ENCODE measurements at places on chromosomes 3 and 15. TPM values are rescaled to one million over a fixed set of nuclear protein-coding genes. Genes with fewer than 3 reads are reported as not detected.

DNA sequence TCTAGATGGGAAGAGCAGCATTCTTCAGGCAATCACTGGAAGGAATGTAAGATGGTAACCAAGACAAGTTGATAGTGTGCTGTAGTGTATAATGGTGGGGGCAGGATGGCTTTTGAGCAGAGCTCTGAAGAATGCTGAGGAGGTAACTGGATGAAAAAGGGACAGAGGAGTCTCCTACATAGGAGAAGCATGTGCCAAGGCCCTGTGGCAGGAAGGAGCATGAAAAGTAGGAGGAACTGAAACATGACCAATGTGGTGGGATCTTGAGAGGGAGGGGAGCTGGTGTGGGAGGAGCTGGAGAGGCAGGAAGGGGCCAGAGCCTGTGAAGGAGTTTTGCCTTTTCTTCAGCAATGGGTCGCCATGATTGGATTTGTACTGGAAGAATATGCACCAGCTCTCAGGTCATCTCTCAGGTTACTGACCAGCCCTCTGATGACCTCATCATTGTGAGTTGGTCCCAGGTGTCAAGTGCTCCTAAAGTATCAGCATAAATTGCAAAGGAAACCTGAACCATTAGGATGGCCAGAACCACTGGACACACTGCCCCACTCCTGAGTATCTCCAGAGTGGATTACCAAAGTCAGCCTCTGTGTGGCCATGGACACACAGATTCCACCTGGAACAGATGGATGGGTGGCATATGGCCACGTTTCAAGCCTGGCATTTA is 38.6 kb downstream of the FSD2 start:
- peaks cover 10% of the 10 kb centered on the region for H3K36me3 ChIP-seq
- DNase-seq = no peak
- no peaks in the 10 kb centered on the region for H3K4me1 ChIP-seq
- H3K4me3 ChIP-seq = no peak overlapping the region

DNA sequence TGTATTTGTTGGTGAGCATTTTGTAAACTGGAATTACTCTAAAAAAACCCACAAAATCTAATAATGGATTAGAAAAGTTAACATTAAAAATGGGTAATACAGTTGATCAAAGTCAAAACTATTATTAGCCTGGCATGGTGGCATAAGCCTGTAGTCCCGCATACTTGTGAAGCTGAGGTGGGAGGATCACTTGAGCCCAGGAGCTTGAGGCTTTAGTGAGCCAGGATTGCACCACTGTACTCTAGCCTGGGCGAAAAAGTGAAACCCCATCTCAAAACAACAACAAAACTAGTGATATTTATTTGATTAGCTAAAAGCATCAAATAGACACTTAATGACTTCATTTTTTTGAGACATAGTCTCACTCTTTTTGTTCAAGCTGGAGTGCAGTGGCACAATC is 3.6 kb downstream of the SNX1 start:
- H3K36me3 ChIP-seq = peaks cover 7% of the 10 kb centered on the region
- H3K4me1 ChIP-seq = peaks cover 61% of the 10 kb centered on the region

GRCh38 chr3:154132777-154133375 is 11.7 kb downstream of the ARHGEF26 start:
- H3K4me1 ChIP-seq = no peaks in the 10 kb centered on the region
- H3K27me3 ChIP-seq = peaks cover 21% of the 10 kb centered on the region
- no peak overlapping the region for H3K4me3 ChIP-seq
- no peak for DNase-seq

DNA sequence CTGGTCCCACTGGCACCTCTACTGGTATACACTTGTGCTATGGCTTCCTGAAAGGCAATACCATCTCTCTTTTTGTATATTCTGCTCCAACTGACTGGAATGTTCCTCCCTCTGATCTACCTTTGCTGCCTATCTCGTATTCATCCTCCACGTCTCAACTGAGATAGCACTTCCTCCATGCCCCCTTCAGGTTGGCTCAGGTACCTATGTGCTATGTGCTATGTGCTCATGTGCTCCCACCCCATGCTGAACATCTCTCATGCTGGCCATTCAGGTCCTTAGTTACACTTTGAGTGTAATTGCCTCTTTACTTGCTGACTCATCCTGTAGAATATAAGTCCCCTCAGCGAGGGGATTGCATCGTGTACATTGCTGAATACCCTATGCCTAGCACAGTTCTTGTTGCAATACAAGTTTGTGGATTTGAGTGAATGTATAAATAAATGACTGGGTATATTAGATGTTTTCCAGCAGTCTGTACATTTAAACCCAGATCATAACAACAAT is 156.9 kb downstream of the SOX2 start:
- no peak overlapping the region for H3K4me3 ChIP-seq
- H3K27me3 ChIP-seq = peaks cover 2% of the 10 kb centered on the region
- no peak for DNase-seq
- no peaks in the 10 kb centered on the region for H3K36me3 ChIP-seq
- no peaks in the 10 kb centered on the region for H3K4me1 ChIP-seq

- H3K4me3 ChIP-seq = no peak overlapping the region
- DNase-seq = no peak
- peaks cover 2% of the 10 kb centered on the region for H3K27me3 ChIP-seq
- H3K36me3 ChIP-seq = no peaks in the 10 kb centered on the region
Observed at GRCh38 chr15:35013370-35013769, 25.3 kb upstream of the ZNF770 start.

The SLC28A2 gene
- total RNA-seq = not detected

The ANKRD34C gene
- not detected for total RNA-seq

- no peak for DNase-seq
- H3K4me1 ChIP-seq = peaks cover 98% of the 10 kb centered on the region
- H3K36me3 ChIP-seq = peaks cover 28% of the 10 kb centered on the region
- H3K27me3 ChIP-seq = no peaks in the 10 kb centered on the region
- peak overlapping the region; percentile 100 for H3K27ac ChIP-seq
- peak overlapping the region; percentile 26 for H3K4me3 ChIP-seq
Observed at GRCh38 chr15:31343831-31344230, 17.2 kb downstream of the KLF13 start.

The GOLGA8G gene
- not detected for total RNA-seq

The WDR93 gene
- total RNA-seq = not detected

- no peaks in the 10 kb centered on the region for H3K36me3 ChIP-seq
- H3K27ac ChIP-seq = no peak overlapping the region
Observed at GRCh38 chr3:154050766-154051165, 70.4 kb upstream of the ARHGEF26 start.

- no peaks in the 10 kb centered on the region for H3K36me3 ChIP-seq
- H3K27me3 ChIP-seq = no peaks in the 10 kb centered on the region
- H3K4me1 ChIP-seq = no peaks in the 10 kb centered on the region
Observed at GRCh38 chr3:174812172-174812862, 46.8 kb upstream of the NAALADL2 start.

GRCh38 chr15:95410757-95411156 is 919.7 kb upstream of the NR2F2 start:
- no peaks in the 10 kb centered on the region for H3K27me3 ChIP-seq
- no peak overlapping the region for H3K27ac ChIP-seq
- H3K4me3 ChIP-seq = no peak overlapping the region

The WDR49 gene
- total RNA-seq = not detected

DNA sequence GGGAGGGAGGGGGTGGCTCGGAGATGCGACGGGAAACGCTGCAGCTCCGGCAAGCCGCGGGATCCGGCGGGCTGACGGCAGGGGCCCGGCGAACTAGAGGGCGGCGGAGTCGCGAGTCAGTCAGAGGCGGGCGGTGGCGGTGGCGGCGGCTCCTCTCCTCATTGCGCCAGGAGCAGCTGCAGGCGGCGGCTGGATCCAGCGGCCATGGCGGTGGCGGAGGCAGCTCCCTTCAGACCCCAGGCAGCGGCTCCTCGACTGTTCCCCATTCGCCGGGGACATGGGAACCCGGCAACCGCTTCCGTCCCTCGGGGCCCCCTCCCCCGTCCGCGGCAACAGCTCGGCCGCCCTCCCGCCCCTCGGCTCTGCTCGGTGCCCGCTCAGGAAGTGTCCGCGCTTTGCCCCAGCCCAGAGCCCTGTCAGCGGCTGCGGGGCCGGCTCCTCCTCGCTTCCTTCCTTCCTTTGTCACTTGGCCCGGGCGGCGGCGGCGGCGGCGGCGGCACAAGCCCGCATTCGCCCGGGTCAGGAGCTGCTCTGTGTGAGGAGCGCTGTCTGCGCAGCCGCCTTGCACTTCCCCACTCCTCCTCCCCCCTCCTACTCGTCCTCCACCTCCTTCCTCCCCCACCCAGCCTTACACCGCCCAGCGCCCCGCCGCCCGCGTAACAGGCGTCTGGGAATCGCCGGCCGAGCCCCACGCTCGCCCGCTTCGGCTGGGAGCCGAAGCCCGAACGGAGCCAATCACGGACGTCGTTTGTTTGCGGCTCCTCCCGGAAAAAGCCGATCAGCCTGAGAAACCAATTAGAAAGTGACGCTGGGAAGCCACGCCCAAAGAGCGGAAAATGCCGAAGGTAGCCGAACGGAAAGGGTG is at the start of gene GSK3B:
TSS of gene GSK3B (minus strand) at position 537 of the 865 bp plus-strand sequence. CDS start 1,013 bp downstream, outside the sequence.
- H3K36me3 ChIP-seq = peaks cover 8% of the 10 kb centered on the region
- DNase-seq = peak; percentile 83
- no peaks in the 10 kb centered on the region for H3K27me3 ChIP-seq
- peaks cover 19% of the 10 kb centered on the region for H3K4me1 ChIP-seq

- H3K27me3 ChIP-seq = no peaks in the 10 kb centered on the region
- H3K27ac ChIP-seq = peak overlapping the region; percentile 94
- H3K36me3 ChIP-seq = peaks cover 13% of the 10 kb centered on the region
- H3K4me1 ChIP-seq = peaks cover 49% of the 10 kb centered on the region
- DNase-seq = no peak
- peak overlapping the region; percentile 90 for H3K4me3 ChIP-seq
Observed at GRCh38 chr3:37993460-37993819, 2.9 kb downstream of the VILL start.

GRCh38 chr15:63996794-63997357 is 49.4 kb downstream of the DAPK2 start:
- no peak overlapping the region for H3K27ac ChIP-seq
- no peaks in the 10 kb centered on the region for H3K36me3 ChIP-seq
- peaks cover 9% of the 10 kb centered on the region for H3K4me1 ChIP-seq
- no peak overlapping the region for H3K4me3 ChIP-seq

The ZBTB20 gene
- total RNA-seq = 5.4 TPM

GRCh38 chr3:55042591-55042990 is 114.7 kb upstream of the LRTM1 start:
- H3K27me3 ChIP-seq = no peaks in the 10 kb centered on the region
- H3K36me3 ChIP-seq = no peaks in the 10 kb centered on the region
- no peaks in the 10 kb centered on the region for H3K4me1 ChIP-seq
- H3K4me3 ChIP-seq = no peak overlapping the region

The ATP8B4 gene
- total RNA-seq = 2.7 TPM

The NSUN3 gene
- total RNA-seq = 15.3 TPM

- peak overlapping the region; percentile 97 for H3K4me3 ChIP-seq
- no peaks in the 10 kb centered on the region for H3K27me3 ChIP-seq
- H3K4me1 ChIP-seq = peaks cover 52% of the 10 kb centered on the region
- H3K27ac ChIP-seq = peak overlapping the region; percentile 61
- DNase-seq = no peak
Observed at GRCh38 chr3:31536497-31536896, 3.8 kb downstream of the STT3B start.

GRCh38 chr3:165347526-165347925 is 151.3 kb upstream of the SLITRK3 start:
- DNase-seq = no peak
- no peak overlapping the region for H3K27ac ChIP-seq
- no peaks in the 10 kb centered on the region for H3K36me3 ChIP-seq

The TRPM1 gene
- total RNA-seq = not detected
